Activated naive CD4-positive, alpha-beta T cell treated with anti-CD3 and anti-CD28 coated beads for 36 hours (primary cell): ENCODE measurements at places on chromosomes 3 and 15.

GRCh38 chr3:140758791-140759444 lies 81.1 kb downstream of the TRIM42 start:
- H3K36me3 ChIP-seq: no peaks in the 10 kb centered on the region
- peaks cover 3% of the 10 kb centered on the region for H3K4me1 ChIP-seq
- no peak overlapping the region for H3K4me3 ChIP-seq
- no peak overlapping the region for H3K27ac ChIP-seq
- H3K27me3 ChIP-seq: peaks cover 2% of the 10 kb centered on the region

DNA sequence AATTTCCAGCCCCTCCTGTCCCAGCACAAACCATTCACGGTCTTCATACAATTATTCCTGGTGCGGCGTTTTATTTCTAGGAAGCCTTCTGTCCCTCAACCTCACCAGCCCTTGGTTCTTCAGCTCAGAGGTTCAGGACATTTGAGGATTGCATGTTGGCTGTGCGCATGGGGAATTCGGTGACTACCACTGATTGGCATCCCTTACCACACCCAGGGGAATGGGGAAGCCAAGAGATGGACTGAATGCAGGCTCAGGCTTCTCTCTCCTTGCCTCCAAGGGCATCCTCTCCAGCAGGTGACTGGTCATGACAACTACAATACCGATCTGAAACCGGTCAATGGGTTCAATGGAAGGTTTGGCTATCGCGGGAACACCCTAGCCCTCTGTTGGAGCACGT lies 153.8 kb downstream of the MTHFS start:
- DNase-seq: no peak
- H3K4me1 ChIP-seq: no peaks in the 10 kb centered on the region
- H3K27me3 ChIP-seq: no peaks in the 10 kb centered on the region
- no peak overlapping the region for H3K27ac ChIP-seq
- H3K36me3 ChIP-seq: no peaks in the 10 kb centered on the region
- H3K4me3 ChIP-seq: no peak overlapping the region

DNA sequence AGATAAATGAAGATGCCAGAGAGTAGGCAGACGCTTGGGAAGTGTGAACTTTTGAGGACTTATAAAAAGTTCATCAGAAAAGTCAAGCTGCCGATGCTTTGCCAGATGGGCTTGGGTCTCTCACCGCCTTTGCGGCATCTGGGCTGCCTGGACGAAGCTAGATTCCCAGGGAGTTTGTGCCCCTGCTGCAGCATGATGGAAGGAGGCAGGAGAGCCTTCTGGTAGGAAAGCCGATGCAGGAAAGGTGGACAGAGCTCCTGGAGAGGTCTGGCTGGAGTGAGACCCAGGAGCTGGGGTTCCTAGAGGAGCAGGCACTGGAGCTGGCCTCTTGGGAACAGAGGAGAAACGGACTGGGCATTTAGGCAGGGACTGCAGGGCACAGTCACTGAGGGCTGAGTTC lies 51.9 kb upstream of the ATP2B2 start:
- H3K4me1 ChIP-seq: peaks cover 10% of the 10 kb centered on the region
- peaks cover 9% of the 10 kb centered on the region for H3K27me3 ChIP-seq
- DNase-seq: no peak
- no peaks in the 10 kb centered on the region for H3K36me3 ChIP-seq
- H3K27ac ChIP-seq: no peak overlapping the region

- H3K27me3 ChIP-seq: peaks cover 12% of the 10 kb centered on the region
- no peaks in the 10 kb centered on the region for H3K4me1 ChIP-seq
- H3K36me3 ChIP-seq: no peaks in the 10 kb centered on the region
- H3K4me3 ChIP-seq: no peak overlapping the region
Measured at GRCh38 chr15:62413153-62413552, 248.1 kb upstream of the C2CD4B start.

GRCh38 chr3:102353148-102353547 lies 81.7 kb upstream of the ZPLD1 start:
- H3K27ac ChIP-seq: no peak overlapping the region
- DNase-seq: no peak
- H3K4me3 ChIP-seq: no peak overlapping the region
- H3K4me1 ChIP-seq: no peaks in the 10 kb centered on the region

- H3K36me3 ChIP-seq: no peaks in the 10 kb centered on the region
- no peak overlapping the region for H3K27ac ChIP-seq
- no peak for DNase-seq
- no peak overlapping the region for H3K4me3 ChIP-seq
Measured at GRCh38 chr3:174775603-174776002, 83.5 kb upstream of the NAALADL2 start.

DNA sequence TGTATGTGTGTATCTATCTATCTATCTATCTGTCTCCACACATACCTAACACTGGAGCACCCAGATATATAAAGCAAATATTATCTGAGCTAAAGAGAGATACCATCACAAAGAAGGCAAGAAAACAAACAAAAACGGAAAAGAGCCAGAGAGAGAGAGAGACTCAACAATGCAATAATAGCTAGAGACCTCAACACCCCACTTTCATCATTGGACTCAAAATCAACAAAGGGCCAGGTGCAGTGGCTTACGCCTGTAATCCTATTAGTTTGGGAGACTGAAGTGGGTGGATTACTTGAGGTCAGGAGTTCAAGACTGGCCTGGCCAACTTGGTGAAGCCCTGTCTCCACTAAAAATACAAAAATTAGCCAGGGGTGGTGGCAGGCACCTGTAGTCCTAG lies 23.4 kb downstream of the NCBP2 start:
- peaks cover 29% of the 10 kb centered on the region for H3K36me3 ChIP-seq
- no peaks in the 10 kb centered on the region for H3K27me3 ChIP-seq
- no peaks in the 10 kb centered on the region for H3K4me1 ChIP-seq

DNA sequence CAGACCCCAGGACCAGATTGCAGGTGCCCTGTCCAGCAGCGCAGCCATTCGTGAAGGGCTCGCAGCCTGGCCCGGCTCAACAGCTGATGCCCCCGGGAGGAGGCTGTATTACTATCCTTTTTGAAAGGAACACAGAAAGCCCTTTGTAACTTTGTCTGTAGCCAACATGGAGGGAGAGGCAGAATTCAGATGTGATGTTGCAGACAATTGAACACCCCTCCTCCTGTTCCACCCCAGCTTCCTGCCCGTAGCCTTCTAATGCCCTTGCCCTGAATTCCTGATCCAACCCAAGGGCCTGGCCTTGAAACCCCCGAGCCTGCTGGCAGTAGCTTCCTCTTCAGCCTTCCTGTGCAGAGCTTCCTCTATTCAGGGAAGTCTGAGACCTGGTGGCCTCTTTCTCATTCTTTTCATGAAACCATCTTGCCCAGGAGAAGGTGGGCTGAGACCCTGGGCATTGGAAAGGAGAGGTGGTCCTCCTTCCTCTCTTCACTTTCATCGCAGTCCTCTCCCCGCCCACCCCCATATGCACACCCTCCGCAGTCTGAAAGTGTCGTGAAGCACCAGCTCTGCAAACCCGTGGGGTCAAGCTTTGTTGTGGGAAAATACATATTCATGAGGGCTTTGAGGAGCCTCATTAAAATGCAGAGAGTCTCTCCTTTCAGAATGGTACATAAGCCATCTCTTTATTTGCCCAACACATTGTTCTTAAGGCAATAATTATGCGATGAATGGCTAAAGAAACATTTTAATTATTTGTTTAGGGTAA lies 109.2 kb downstream of the APBA2 start:
- no peak for DNase-seq
- no peaks in the 10 kb centered on the region for H3K27me3 ChIP-seq
- H3K4me1 ChIP-seq: peaks cover 9% of the 10 kb centered on the region
- H3K36me3 ChIP-seq: peaks cover 8% of the 10 kb centered on the region
- no peak overlapping the region for H3K4me3 ChIP-seq

DNA sequence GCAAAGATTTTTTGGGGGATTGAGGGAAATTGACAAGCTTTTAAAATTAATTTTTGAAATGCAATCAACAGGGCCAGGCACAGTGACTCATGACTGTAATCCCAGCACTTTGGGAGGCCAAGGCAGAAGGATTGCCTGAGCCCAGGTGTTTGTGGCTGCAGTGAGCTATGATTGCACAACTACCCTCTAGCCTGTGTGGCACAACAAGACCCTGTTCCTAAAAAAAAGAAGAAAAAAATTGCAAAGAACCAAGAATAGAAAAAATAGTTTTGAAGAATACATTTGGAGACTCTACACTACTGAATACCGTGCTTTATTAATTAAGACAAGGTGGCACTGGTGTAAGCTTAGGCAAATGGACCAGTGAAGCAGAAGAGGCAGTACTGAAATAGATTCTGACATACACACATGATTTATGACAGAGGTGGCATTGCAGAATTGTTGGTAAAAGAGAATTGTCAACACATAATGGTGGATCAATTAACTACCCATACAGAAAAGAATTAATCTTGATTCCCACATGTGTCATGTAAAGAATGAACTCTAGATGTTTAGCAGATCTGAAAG lies 443.3 kb upstream of the ATP11B start:
- no peak overlapping the region for H3K27ac ChIP-seq
- no peak overlapping the region for H3K4me3 ChIP-seq
- no peaks in the 10 kb centered on the region for H3K27me3 ChIP-seq
- no peaks in the 10 kb centered on the region for H3K36me3 ChIP-seq

GRCh38 chr15:70863450-70864218 lies 9.7 kb upstream of the LARP6 start:
- no peak for DNase-seq
- H3K36me3 ChIP-seq: no peaks in the 10 kb centered on the region
- no peaks in the 10 kb centered on the region for H3K4me1 ChIP-seq

GRCh38 chr15:20357481-20358065 lies 184.0 kb downstream of the GOLGA6L6 start:
- H3K4me1 ChIP-seq: peaks cover 7% of the 10 kb centered on the region
- no peaks in the 10 kb centered on the region for H3K27me3 ChIP-seq
- no peaks in the 10 kb centered on the region for H3K36me3 ChIP-seq
- DNase-seq: no peak

DNA sequence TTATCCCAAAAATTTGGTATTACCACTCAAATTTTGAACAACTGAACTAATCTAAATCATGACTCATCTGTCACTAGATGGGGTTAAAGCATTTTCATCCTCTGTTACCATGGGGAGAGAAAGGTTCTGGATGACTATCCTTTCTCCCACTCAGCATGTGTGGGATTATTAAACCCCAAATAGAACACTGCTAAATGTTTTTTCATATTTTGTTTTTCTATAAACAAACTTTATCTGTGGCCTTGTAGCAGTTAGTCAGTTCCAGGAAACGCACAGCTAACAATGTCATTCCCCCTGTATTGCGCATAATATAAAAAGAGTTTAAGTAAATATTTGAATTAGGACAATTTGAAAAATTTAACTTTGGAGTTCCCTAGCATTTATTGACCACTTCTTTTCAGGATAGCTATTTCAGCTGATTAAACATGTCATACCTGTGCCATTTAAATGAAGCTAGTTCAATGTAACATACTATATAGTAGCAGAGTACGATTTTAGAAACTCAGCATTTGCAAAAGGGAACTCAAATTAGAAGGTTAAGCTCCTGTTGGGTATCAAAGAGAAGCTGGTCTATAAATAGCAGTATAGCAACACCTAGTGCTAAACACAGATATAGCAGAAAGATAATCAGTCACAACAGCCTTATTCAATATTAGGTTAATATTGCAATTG lies 9.2 kb upstream of the TMEM212 start:
- H3K27me3 ChIP-seq: peaks cover 3% of the 10 kb centered on the region
- DNase-seq: no peak
- H3K4me3 ChIP-seq: no peak overlapping the region
- no peaks in the 10 kb centered on the region for H3K4me1 ChIP-seq
- H3K36me3 ChIP-seq: no peaks in the 10 kb centered on the region
- no peak overlapping the region for H3K27ac ChIP-seq

GRCh38 chr3:19213603-19214220 lies 65.4 kb downstream of the KCNH8 start:
- no peak overlapping the region for H3K4me3 ChIP-seq
- no peaks in the 10 kb centered on the region for H3K36me3 ChIP-seq
- no peak for DNase-seq
- H3K4me1 ChIP-seq: no peaks in the 10 kb centered on the region
- H3K27ac ChIP-seq: no peak overlapping the region
- H3K27me3 ChIP-seq: no peaks in the 10 kb centered on the region

DNA sequence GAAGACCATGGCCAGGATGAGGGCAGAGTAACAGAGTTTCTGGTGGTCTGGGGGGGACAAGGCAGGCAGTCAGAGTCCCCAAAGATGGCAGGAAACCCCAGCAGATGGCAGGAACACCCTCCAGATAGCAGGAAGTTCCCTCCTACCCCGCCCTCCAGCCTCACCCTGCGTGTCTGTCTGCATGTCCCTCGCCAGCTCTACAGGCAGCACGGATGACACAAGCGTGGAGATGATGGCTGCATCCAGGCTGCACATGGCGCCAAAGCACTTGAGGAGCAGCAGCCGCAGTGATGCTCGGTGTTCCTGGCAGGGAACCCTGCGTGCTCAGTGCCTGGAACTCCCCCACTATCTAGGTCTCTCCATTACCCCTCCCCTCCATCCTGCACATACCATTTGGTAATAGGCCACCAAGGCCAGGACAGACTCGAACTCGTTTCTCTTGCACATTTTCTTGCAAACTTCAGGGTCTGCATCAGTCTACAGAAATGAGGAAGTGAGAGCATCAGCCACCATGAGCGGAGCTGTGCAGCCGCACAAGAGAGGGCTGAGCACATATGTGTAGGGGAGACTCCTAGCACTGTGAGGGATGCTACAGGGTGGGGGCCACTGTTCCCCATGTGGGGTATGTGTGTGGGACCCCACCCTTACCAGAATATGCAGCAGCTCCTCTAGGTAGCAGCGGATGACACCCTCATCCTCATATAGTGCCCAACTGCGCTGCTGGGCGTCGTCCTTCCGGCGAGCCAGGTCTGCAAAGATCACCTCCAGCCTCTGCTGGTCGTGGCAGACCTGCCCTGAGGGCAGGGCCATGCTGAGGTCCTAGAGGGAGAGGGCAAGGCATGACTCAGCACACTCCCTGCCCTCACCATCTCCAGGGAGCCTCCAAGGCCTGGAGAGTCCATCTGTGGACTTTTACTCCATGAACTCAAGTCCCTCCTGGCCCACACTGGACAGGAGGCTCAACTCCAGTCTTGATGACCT lies 6.0 kb downstream of the NCKIPSD start:
- no peak overlapping the region for H3K27ac ChIP-seq
- H3K36me3 ChIP-seq: peaks cover 25% of the 10 kb centered on the region
- peaks cover 20% of the 10 kb centered on the region for H3K4me1 ChIP-seq
- H3K27me3 ChIP-seq: no peaks in the 10 kb centered on the region

- no peak overlapping the region for H3K4me3 ChIP-seq
- H3K36me3 ChIP-seq: no peaks in the 10 kb centered on the region
- H3K27ac ChIP-seq: no peak overlapping the region
- no peak for DNase-seq
- H3K27me3 ChIP-seq: no peaks in the 10 kb centered on the region
Measured at GRCh38 chr3:82081351-82081750, 319.9 kb upstream of the GBE1 start.

GRCh38 chr3:23608650-23609049 lies 197.1 kb upstream of the UBE2E1 start:
- H3K27ac ChIP-seq: no peak overlapping the region
- no peaks in the 10 kb centered on the region for H3K36me3 ChIP-seq
- H3K27me3 ChIP-seq: no peaks in the 10 kb centered on the region
- no peak overlapping the region for H3K4me3 ChIP-seq
- no peak for DNase-seq
